ENCODE measurements at places on chromosomes 12 and 14.

DNA sequence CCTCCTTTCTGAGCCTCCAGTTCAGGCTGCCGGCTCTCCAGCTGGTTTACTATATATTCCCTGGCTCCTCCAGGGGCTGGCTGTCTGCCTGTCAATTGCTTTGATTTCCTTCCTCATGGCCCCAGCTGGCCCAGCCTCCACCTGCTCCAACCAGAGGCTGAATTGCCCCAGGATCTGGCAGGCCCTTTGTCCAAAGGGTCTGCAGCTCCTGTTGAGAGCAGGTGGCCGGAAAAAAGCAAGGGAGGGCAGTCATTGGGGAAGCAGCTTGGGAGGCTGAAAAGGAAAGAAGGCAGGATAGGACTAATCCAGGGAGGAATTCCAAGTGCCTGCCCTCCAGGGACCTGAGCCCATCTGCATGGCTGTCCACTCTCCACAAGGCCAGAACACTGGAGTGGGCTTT is 25.3 kb downstream of the PAH start:
- DNase-seq = no peak

- no peak for DNase-seq
Observed at GRCh38 chr12:6829536-6830220, 1.5 kb downstream of the P3H3 start.

DNA sequence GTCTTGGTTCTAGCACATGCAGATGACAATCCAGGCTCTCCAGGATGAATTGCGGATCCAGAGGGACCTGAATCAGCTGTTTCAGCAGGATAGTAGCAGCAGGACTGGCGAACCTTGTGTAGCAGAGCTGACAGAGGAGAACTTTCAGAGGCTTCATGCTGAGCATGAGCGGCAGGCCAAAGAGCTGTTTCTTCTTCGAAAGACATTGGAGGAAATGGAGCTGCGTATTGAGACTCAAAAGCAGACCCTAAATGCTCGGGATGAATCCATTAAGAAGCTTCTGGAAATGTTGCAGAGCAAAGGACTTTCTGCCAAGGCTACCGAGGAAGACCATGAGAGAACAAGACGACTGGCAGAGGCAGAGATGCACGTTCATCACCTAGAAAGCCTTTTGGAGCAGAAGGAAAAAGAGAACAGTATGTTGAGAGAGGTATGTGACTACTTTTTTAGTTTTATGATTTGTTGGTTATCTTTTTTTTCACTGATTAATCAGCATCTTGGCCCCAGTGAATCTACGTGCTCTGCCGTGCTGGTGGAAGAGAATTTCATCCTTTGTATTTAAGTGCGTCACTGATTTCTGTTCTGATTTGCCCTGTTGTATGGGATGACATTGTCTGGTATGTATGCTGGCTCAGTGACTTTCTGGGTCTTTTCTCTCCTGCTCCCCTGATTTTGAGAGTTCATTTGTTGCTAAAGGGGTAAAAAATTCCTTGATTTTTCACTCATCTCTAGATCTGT is 92.3 kb downstream of the ERC1 start:
- DNase-seq = no peak

DNA sequence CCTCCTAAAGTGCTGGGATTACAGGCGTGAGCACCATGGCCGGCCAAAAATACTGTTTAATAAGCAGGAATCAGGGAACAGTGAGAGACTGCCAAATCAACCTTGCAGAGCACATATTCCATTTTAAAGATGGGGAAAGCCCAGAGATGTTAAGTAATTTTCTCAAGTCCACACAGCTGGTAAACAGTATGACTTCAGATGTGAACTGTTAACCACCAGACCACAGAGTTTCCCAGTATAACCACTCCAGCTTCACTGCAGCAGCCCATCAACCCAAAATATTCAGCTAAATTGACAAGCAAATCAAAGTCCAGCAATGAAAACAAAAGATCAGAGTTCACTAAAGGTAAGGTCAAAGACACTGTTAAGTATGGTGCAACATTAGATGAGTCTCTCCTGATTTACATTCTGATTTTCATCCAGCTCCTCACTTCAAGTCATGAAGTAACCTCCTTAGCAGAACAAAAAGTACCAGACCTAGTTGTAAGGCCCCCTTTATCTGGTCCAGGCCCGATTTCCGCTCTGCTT is 82.1 kb downstream of the TRAFD1 start:
- DNase-seq = no peak

DNA sequence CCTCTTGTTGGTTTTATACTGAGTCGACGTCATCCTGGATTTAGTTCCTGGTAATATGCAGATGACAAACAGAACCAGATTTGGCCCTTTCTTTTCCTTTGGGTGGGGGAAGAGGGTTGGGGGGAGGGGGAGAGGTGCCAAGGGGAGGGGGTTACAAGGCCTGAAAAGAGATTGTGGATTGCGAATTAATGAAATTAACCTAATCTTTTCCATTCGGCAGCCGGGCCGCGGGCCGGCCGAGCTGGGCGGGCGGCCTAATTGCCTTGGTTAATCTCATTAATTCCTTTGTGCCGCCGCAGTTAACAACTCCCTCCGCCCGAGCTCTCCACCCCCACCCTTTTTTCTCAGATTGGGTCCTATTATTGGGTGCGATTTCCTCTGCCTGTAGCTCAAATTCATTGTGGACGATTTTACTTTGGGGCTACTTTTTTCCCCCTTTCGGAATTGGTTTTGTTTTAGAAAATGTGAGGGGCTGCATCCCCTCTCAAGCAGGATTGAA is 387 bp upstream of the GSC start:
- no peak for DNase-seq
